Hematopoietic multipotent progenitor cell (in vitro differentiated cells): ENCODE measurements at places on chromosomes 3 and 15. TPM values are rescaled to one million over a fixed set of nuclear protein-coding genes. Genes with fewer than 3 reads are reported as not detected.

Gene ZNF660
- total RNA-seq: 4.8 TPM

Gene THBS1
- total RNA-seq: 16.2 TPM

Gene ATP13A5
- not detected for total RNA-seq

Gene COL7A1
- total RNA-seq: 0.27 TPM

Gene TRPM1
- under 0.01 TPM for total RNA-seq
